ENCODE measurements at places on chromosomes 7 and 10. TPM values are rescaled to one million over a fixed set of nuclear protein-coding genes. Genes with fewer than 3 reads are reported as not detected.

POLR2J2 gene
- 5.3 TPM for total RNA-seq

LRIT1 gene
- not detected for total RNA-seq

WEE2 gene
- total RNA-seq: 0.23 TPM

CXCL12 gene
- 13.1 TPM for total RNA-seq

PRKCQ gene
- 5.3 TPM for total RNA-seq

SHH gene
- total RNA-seq: 8.5 TPM

TSPAN33 gene
- 14.5 TPM for total RNA-seq

AIFM2 gene
- 3.9 TPM for total RNA-seq
